ENCODE measurements at places on chromosomes 7 and 10.

GRCh38 chr7:96329241-96329640, 7.3 kb upstream of the SLC25A13 start:
- no peak for DNase-seq

GRCh38 chr7:150330211-150330885, 7.0 kb upstream of the ACTR3C start:
- no peak for DNase-seq

DNA sequence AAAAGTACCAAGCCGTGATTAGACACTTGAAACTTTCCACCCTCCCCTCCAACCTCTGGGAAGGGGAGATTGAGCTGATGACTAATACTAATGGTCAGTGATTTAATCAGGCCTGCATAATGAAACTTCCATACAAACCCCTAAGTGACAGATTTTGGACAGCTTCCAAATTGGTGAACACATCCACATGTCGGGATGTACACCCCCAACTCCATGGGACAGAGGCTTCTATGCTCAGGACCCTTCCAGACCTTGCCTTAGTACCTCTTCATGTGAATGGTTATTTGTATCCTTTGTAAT, 4.8 kb downstream of the NUB1 start:
- DNase-seq = no peak

DNA sequence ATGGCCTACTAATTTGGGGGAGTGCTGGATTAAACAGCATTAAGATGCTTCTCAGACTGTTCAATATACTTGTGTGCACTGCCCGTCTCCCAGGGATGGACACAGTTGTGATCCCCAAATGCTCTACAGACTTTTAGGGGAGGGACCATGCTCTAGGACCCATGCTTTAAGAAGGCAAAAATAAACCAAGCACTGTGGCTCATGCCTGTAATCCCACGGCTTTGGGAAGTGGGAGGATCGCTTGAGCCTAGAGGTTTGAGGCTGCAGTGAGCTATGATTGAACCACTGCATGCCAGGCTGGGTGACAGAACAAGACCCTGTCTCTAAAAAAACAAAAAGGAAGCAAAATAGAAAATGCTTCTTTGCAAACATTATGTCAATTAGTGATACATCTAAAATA, 102.6 kb downstream of the VOPP1 start:
- DNase-seq = no peak
